ENCODE measurements at places on chromosomes 11 and 22.

DNA sequence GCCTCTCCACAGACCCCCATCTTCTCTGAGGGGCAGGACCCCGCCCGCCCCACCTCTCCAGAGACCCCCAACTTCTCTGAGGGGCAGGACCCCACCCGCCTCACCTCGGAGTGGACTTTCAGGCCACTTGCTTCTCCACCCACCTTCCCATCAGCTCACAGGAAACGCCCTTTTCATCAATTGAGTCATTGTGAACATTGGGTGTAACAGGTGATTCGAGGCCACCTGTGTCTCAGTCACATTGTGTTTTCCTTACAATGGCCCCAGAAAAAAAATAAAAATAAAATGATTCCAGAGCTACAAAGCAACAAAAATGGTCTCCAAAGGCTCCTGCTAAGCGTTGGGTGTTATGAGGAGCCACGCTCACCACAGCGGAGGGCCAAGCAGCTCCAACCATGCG lies 36.0 kb downstream of the BRD1 start:
- no peak for DNase-seq

- DNase-seq: no peak
Observed at GRCh38 chr22:22704156-22704946, 59.9 kb downstream of the GGTLC2 start.

DNA sequence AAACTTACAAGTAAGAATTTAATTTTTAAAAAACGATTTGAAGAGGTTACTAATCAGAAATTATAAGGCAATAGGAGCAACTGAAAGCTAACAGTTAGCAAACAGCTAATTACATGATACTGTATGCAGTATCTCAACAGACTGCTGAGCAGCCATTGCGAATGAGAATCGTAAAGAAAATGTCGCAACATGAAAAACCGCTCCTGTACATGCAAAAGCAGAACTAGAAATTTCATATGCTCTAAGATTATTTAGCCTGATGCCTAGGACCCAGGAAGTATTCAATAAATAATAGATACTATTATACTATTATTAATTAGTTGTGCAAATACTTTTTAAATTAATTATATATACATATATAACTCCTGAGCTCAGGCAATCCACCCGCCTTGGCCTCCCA lies 48.7 kb upstream of the EP300 start:
- no peak for DNase-seq

GRCh38 chr11:92384358-92384757 lies 159.7 kb downstream of the FAT3 start:
- no peak for DNase-seq

DNA sequence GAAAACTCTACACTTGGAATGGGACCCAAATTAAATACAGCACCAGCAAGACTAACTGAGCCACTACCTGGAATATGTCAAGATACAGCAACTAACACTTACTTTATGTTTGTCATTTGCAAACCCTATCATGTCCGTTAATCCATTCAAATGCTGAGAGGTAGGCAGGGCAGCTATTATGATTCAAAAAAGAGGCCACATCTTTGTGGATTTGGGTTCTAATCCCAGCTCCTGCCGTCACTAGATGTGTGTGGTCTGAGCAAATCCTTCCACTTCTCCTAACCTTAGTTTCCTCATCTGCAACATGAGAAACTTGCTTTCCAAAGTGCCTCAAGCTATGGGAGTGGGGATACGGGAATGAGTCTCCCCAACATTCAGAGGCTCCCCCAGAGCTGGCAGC lies 24.2 kb downstream of the FLI1 start:
- DNase-seq: no peak
